NCI-H1436 treated with DMSO at 0.1 percent for 48 hours (cell line): ENCODE measurements at places on chromosomes 11 and 22.

DNA sequence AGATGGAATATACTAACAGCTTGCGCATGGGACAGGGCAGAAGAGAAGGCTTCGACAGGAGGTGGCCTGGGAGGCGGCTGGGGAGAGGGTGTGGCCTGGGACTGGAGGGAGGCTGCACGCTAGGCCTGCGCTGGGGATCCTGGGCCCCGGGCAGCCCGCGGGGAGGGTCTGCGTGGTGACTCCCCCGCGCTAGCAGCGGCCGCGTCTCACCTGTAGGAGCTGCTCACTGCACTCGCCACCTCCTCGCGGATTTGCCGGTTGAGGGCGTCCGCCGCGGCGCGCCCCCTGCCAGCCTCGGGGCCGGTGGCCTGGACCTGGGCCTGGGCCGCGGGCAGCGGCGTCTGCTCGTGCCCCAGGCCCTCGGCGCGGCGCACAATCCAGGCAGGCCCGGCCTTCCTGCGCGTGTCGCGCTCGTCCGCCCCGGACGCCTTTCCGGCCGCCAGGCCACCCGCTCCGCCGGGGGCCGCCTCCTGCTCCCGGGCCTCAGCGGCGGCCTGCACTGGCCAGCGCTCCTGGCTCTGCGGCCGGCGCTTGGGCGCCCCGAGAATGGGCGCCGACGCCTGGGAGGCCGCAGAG lies 1.5 kb downstream of the MAP6 start:
- DNase-seq, result no peak

GRCh38 chr11:78332174-78332866 lies 85.3 kb downstream of the GAB2 start:
- DNase-seq, result no peak

GRCh38 chr11:30322191-30322590 lies 713 bp upstream of the ARL14EP start:
- no peak for DNase-seq

GRCh38 chr11:34425867-34426266 lies 12.9 kb upstream of the CAT start:
- no peak for DNase-seq

DNA sequence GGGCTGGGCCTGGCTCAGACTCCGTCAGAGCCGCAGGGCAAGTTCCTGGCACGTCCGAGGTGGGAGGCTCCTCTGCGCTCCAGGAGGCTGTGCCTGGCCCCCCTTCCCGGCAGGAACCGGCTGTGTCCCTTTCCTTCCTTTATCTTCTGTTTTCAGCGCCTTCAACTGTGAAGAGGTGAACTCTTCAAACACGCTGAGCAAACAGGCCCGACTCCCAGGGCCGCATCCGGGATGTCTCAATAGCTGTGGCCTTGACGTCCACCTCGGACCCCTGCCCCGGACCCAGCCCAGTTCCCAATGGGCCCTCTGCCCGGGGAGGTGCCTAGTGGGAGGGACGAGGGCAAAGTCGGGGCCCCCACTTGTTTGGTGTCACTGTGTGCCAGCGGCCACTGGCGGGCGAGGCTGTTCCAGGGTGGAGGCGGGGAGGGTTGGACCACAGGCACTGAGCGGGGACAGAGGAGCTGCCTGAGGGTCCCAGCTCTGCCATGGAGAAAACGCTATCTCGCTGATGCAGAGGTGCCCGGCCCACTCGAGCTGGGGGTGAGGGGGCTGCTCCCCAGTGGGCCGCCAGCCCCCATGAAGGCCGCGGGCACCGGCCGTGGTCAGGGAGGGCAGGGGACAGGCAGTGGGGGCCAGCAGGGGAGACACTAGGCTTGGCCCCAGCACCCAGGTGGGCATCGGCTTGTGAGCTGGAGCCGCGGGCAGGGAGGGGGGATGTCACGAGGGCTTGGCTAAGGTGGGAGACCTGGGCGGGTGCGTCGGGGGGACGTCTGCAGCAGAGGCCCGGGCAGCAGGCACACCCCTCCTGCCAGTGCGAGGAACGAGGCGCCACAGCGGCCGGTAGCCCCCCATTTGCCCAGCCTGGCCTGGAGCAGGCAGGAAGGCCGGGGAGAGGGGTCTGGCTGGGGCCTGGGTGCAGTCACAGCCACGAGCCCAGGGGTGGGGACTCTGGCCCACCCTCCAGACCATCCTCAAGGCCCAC lies 2.7 kb upstream of the MUC5B start:
- DNase-seq, result no peak

- DNase-seq, result no peak
Observed at GRCh38 chr11:94941131-94941530, 32.2 kb downstream of the CWC15 start.

GRCh38 chr22:45903355-45904135 lies 73.4 kb downstream of the WNT7B start:
- no peak for DNase-seq

GRCh38 chr11:1693327-1694063 lies 3.5 kb upstream of the KRTAP5-6 start:
- DNase-seq, result no peak

DNA sequence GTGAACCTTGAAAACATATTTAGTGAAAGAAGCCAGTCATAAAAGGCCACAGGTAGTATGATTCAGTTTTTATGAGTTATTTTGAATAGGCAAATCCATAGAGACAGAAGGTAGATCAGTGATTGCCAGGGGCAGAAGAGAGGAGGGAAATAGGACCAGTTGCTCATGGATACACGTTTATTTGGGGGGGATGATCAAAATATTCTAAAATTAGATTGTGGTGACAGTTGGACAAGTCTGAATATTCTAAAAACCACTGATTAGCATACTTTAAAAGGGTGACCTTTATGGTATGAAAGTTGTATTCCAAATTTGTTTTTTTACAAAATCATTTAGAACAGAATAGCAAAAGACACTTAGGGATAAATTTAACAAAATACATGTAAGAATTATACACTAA lies 28.6 kb downstream of the QSER1 start:
- no peak for DNase-seq

DNA sequence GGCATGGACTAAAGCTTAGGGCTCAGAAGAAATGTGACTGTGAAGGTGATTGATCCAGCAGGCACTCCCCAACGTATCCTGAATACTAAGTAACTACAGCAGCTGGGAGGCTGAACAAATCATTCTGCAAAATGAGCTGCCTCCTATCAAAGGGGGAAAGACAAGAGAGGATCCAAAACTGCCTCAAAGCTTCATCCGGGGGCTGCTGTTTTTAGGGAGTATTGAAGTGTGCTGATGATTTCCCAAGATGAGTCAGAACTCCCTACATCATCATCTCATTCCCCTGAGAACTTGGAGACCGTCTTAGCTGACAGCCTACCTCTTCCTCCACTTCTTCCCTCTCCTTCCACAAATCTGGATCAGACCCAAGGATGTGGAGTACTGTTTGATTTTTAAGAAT lies 108.4 kb upstream of the GRAMD1B start:
- no peak for DNase-seq

- DNase-seq, result no peak
Observed at GRCh38 chr11:22807855-22808570, 21.6 kb downstream of the SVIP start.

- no peak for DNase-seq
Observed at GRCh38 chr11:110962921-110963320, 250.7 kb upstream of the ARHGAP20 start.

GRCh38 chr11:62694455-62695167 lies 5.3 kb upstream of the LRRN4CL start:
- no peak for DNase-seq

DNA sequence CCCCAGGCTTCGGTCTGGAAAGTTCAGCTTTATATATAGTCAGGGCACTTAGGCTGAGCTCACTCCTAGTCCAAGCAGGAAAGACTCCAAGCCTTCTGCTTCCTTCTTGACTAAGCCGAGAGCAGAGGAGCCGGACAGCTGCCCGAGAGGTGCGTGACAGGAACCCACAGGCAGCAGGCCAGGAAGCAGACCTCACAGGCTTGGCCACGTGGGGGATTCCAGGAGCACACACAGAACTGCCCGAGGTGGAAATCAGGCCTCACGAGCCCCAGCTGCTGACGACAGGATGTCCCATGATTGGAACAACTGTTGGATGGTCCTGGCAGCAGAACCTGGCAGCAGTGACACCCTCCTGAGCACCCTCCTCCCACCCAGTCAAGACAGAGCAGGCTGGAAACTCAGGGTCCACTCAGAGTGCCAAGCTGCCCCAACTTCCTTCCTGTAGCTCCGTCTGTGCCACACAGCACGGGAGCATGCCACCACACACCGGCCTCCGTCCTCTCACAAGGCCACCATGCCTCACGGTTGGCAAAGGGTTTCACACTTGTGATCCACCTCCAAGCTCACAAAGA lies 5.4 kb downstream of the PLA2G6 start:
- DNase-seq, result no peak

DNA sequence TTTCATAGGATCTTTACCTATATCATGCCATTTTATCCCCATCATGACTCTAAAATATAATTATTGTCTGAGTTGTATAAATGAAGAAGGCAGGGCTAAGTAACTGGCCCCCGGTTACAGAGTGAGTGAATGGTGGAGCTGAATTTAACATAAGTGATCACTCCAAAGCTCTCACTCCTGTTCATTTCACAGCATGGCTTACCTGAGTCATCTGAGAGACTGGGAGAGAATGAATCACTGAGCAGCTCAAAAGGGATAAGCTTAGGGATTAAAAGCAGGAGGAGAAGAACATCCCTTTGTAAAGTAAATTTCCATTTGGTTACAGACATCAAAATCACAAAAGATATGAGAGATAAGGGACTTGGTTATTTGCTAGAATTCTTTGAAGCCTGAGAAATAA lies 294.0 kb upstream of the CTSC start:
- DNase-seq, result no peak

GRCh38 chr22:43540529-43540923 lies 128.7 kb downstream of the MPPED1 start:
- no peak for DNase-seq
